ENCODE measurements at places on chromosomes 2 and 18. TPM values are rescaled to one million over a fixed set of nuclear protein-coding genes. Genes with fewer than 3 reads are reported as not detected.

The ZNF385B gene
- 0.35 TPM for total RNA-seq

GRCh38 chr2:135951041-135951583 is 34.3 kb downstream of the DARS1 start:
- no peak for DNase-seq

DNA sequence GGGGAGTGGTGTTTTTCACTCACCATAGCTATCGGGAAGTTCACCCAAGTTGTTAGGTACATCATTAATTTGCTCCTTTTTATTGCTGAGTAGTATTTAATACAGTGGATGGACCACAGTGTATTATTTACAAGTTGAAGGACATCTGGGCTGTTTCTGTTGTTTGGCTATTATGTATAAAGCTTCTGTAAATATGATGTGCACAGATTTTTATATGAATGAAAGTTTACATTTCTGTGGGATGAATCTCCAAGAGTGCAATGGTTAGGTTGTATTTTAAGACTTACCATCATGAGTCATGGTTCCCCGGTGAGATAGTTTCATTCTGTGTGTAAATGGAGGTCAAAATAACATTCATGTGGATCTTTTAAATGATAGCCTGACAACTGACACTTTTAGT is 337.4 kb downstream of the PTPRM start:
- DNase-seq: no peak

GRCh38 chr18:23479829-23480505 is 23.3 kb upstream of the RMC1 start:
- no peak for DNase-seq

The KLHL41 gene
- total RNA-seq: 159 TPM

- no peak for DNase-seq
Observed at GRCh38 chr18:56152551-56153310, 485.7 kb downstream of the TXNL1 start.

DNA sequence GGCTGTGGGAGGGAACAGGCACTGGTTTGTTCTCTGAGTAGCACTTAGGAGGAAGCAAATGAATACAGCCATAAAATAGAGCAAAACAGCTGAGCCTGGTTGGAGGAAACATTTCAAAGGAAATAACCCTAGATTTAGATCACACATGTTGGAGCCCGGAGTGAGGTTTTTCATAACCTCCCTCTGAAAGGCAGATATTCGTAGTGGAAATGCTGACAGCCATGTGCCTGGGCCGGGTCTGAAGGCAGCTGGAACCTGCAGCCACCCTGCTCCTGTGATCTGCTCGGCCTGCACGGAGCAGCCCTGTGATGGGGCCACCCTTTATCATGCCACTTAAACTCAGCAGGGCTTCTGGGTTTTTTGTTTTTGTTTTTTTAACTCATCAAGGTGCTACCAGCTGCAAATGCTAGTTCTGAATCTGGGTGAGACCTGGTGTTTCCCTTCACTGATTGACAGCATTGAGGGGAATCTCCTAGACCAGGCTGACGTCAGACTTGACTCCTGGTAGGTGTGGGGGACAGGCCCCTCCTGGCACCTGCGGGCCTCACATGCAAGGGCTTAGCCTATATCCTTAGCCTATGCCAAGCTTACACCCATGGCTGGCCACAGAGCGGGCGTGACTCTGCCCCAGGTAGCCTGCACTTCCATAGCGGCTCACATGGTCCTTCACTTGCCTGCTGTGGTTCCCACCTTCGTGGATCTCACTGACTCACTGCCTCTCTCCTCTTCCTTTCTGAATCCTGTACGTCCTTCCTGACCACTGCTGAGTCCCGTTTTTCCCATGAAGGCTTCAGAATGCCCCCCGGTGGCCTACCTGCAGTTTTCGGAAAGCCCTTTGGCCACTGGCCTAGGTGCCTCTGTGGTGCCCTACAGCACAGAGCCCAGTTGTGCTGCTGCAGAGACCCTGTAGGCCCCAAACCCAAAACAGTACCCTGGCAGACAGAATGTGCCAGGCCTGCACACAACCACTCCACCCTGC is 217.3 kb downstream of the SEPTIN10 start:
- DNase-seq: no peak

DNA sequence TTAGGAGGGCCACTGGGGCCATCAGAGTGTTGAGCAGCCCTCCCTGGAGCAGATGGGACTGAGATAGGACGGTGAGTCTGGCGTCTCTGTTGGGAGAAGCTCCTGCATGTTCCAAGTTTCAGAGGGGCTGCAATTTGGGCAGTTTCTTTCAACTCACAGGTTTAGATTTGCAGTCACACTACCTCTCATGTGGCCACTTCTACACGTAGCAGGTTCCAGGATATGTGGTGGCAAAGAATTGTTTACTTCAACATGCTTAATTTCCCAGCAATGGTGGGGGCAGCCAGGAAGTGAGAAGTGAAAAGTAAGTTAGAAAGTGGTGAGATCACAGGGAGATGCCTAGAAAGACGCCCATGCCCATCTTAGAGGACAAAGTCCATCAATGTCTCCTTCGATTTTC is 9.3 kb downstream of the NCK2 start:
- DNase-seq: no peak

DNA sequence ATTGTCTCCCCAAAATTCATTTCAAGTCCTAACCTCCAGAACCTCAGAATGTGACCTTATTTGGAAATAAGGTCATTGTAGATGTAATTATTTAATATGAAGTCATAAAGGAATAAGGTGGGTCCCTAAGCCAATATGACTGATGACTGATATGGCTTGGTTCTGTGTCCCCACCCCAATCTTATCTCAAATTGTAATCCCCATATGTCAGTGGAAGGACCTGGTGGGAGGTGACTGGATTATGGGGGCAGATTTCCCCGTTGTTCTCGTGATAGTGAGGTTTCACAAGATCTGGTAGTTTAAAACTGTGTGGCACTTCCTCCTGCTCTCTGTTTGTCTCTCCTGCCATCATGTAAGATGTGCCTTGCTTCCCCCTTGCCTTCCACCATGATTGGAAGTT is 43.0 kb upstream of the BCL11A start:
- no peak for DNase-seq

All from Right ventricle myocardium inferior (tissue), 1 donor.